ENCODE measurements at places on chromosomes 1 and 21.

DNA sequence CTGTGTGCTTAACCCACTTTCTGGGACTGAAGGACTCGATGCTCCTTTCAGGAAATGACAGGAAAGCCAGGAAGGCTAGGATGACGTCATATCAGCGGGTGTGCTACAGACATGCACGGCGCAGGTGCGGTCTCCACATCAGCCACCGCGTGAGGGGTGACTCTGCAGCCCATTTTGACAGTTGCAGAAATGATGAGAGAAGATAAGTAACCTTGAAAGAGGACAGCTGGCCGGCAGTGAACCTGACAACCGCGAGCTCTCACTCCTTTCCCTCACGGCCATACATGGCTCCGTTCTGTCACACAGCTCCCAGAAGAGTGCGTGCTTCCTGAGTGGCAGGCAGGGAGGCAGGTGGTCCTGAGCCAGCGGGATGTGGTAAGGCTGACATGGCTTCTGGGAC is 1.7 kb upstream of the KRTAP10-5 start:
- no peak for DNase-seq

- no peak for DNase-seq
Observed at GRCh38 chr1:3060127-3060526, 8.9 kb upstream of the PRDM16 start.

GRCh38 chr1:88867743-88868521 is 23.4 kb downstream of the GTF2B start:
- DNase-seq: no peak

DNA sequence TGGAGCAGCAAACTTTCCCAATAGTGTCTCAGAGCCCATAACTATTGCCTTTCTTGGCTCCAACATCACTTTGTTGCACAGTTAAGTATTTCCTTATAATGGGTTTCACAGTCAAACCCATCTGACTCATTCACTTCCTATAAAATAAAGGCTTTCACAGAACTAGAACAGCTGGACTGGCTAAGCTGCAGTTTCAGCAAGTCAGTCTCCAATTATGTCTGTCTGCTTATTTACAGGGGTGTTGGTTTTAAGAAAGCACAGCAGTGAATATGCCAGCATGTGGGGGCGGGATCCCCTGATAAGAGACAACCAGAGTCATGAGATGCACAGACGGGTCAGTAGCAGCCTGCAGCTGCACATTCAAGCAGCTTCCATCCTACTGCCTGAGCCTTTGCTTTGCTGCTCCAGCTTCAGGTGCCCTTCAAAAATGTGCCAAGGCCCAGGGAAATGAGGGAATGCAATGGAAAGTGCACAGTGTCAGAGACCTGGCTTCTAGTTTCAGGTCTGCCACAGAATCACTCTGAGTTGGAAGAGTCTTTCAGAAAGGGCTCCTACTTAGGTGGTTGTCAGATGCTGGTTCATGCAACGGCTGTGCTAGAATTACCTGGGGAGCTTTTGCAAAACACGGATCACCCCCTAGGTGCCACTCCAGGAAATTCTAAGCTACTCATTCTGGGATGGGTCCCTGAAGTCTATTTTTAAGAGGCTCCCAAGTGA is 24.8 kb downstream of the RNF19B start:
- no peak for DNase-seq

GRCh38 chr1:151720974-151721787 is at the start of gene RIIAD1:
Gene RIIAD1 (plus strand): TSS chr1:151721522. CDS start chr1:151721537, 15 bp downstream.
- no peak for DNase-seq

DNA sequence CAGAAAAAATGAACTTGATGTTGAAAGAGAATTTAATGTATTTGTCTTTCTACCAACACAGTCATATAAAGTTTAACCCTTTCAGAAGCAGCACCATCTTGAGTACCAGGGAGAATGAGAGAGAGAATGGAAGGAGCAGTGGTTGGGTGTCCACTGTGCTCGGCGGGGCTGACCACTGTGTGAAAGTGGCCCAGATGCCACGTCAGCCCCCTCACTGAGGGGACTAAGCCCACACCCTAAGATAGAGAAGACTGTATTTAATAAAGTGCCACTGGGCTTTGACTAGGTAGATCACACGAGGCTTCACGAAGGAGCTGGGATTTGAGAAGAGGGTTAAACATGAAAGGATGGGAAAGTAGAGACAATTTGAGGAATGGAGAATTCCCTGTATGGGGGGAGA is 31.2 kb downstream of the BATF3 start:
- DNase-seq: no peak

- no peak for DNase-seq
Observed at GRCh38 chr1:234922987-234923386, 205.7 kb downstream of the TOMM20 start.

All from NCI-H446 treated with DMSO at 0.1 percent for 48 hours (cell line).